Pulmonary artery endothelial cell (primary cell): ENCODE measurements at places on chromosomes 6 and 20.

- DNase-seq = no peak
These were observed 301.8 kb downstream of the BTBD9 start for GRCh38 chr6:38337819-38338465.

- DNase-seq = no peak
These were observed 101.3 kb downstream of the SNX5 start for GRCh38 chr20:17867131-17867925.

DNA sequence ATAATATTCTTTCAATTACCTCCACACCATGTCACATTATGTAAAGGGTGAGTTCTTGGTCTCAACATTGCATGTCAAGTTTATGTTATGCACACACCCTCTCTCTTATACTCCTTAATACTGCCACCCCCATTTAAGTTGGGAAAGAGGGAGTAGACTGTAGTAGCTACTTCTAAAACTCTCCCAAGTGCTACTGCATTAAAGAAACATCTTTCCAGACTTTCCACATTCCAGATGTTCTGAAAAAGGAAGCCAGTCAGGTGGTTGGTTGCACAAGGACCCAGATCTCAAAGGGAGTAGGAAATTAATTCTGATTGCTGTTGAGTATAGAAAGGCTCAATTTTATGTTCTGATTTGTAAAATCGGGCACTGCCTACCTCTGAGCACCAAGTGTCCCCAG is 419.5 kb downstream of the CD83 start:
- no peak for DNase-seq

GRCh38 chr6:134205366-134205765 is 112.5 kb downstream of the SGK1 start:
- no peak for DNase-seq

GRCh38 chr20:62590309-62591121 is 51.8 kb upstream of the SLCO4A1 start:
- DNase-seq = peak; percentile 13

DNA sequence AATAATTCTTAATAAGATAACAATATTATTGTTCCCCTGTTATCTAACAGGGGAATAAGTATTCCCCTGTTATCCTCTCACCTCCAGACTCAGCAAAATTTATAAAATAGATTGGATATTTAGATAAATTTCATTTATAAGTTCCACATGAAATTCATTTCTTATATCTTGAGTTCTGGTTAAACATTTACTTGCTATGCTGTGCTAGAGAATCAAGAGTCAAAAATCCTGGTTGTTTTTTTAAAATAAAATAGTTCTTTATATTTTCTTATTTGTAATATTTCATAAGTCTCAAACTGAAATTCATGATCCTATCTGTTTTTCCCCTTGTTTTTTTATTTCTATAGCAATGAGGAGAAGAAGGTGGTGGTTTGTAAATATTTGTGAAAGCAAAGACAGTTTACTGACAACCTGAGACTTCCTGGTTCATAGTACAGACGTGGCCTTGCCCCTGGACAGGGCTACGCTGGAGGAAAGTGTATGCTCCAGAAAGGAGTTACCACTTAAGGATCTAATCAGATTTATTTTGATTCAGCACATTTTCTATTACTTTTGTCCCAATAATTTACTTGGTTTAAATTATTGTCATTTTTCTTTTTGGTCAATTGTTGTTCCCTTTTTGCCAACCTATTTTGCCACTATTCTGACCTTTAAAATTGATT is 37.8 kb upstream of the MARCKS start:
- no peak for DNase-seq

GRCh38 chr6:52969359-52969758 is 25.7 kb downstream of the GSTA4 start:
- no peak for DNase-seq

- DNase-seq = no peak
These were observed 2.4 kb downstream of the ADA start for GRCh38 chr20:44649126-44649525.

DNA sequence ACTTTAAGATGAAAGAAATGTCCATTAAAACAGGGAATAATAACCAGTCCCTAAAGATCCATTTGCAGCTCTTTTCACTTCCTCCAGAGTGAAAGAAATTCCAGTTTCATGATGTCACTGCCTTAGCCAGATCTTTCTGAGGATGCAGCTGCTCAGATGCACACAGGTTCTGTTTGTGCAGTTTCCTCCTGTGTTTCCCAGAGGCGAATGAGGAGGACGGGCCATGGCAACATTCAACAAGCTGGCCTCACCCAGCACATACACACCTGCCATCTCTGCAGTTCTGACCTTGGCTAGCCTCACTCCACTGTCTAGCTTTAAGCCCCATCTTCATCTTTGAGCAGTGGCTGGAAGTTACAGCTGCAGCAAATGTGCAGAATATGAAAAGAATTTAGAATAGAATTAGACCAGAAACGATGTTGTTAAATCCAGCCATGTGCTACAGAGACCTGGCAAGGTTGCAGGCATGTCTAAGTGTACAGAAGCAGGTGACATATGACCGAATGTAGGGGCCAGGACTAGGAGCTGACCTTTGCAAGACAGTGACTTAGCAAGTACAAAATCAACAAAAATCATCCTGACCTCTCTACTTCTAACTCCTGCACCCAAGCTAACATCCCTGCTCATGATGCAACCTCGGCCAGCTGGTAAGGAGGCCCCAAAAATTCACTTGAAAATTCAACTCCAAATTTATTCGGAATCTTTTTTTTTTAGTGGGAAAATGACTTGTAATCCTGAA is 35.0 kb downstream of the FAM50B start:
- peak; percentile 91 for DNase-seq

DNA sequence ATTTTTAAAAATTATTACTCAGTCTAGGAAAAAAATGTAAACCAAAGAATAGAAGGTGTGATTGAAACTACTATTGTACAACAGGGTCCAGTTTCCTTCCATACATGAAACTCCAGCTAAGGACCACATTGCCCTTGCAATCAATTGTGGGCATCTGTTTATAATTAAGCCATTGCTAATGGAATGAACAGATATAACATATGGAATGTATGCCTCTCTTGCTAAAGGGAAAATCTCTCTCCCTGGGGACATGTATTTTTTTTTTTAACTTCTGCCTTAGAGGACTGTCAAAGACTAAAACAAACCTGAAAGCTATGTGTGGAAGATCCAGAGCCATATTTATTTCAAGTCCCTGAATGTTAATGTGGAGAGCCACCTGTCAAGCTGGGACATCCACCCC is 336.8 kb upstream of the MANEA start:
- no peak for DNase-seq

GRCh38 chr20:31675828-31676608 is 38.3 kb downstream of the COX4I2 start:
- DNase-seq = peak; percentile 30

DNA sequence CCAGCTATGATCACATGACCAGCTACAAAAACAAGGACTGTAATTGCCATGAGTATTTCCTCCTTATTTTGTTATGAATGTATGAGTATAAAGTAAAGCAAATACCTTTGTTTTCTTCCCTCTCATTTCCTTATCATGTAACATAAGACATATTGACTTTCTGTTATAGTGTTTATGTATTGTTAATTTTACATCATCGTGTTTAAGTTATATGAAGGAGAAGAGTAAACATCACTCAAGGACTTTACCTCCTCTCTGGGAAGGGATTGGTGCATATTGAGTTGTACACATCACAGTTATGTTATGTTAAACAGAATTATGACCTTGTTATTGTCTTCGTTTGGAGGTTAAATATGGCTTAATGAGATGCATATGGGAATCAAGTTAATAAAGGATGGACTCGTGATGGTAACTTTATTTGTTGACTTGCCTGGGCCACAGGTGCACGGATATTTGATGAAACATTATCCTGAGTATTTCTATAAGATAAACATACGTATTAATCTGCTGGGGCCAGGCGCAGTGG is 57.3 kb upstream of the CNKSR3 start:
- DNase-seq = no peak

DNA sequence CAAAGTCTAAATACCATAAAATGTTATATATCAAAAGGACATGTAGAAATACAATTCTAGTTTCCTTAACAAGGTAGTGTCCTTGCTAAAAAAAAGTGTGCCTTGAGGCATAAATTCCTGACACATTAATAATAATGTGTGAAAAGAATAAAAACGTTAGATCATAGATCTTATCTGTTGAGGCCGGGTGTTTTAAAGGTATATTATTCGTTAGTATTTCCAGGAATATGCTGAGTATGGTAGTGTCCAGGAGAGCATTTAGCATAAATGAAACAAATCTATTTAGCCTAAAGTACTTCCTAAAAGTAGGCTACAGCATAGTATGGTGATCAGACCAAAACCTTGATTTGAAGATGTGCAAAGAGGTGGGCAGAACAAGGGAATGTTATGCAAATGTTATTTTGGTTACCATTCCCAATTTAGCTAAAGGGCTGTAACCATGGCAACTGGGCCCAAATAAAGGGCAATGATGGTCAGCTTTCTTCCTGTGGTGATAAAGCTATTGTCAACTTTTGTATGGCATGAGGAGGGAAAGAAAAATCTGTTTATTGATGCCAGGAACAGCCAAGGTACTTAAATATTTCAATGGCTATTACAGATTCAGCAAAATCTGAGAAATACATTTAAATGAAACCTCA is 18.9 kb downstream of the MKKS start:
- DNase-seq = no peak

DNA sequence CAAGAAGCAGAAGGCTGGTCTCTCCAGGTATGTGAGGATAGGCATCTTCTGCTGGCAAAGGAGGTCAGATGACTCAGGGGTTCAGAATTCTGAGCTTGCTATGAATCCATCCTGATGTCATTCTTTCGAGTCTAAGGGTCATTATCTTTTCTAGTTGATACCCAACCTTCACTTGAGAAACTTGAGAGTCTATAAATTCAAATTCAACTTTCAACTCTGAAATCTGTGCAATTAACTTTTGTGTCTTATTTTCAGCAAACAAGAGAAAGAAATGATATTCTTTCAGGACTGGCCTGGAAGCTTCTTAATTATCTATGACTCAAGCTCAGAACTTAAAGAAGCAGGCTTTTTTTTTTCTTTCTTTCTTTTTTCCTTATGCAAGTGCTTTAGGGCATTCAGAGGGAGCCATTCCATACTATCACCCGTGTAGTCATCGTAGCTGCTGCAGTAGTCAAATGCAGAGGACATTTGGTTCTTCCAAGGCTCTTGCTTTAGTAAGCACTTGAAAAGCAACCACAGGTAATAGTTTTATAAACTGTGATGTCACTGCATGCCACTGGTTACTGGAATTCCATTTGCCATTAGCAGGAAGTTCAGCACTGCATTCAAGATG is 93.0 kb downstream of the ADTRP start:
- DNase-seq = no peak

DNA sequence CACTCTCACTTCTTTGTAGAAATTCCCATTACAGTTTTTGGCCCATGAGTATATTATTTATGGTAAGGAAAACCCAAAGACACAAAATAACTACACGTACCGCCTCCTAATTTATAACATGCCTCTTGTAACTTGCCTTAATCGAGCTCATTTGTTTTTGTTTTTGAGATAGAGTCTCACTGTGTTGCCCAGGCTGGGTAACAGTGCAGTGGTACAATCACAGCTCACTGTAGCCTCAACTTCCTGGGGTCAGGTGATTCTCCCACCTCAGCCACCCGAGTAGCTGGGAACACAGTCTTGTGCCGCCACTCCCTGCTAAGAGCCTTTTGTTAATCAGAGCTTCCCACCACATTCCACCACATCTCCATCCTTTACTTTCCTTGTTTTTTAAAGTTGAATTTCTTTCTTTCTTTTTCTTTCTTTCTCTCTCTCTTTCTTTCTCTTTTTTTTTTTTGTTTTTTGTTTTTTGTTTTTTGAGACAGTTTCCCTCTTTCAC is 15.5 kb downstream of the ASIP start:
- DNase-seq = no peak

- DNase-seq = no peak
These were observed 154.2 kb upstream of the MAFB start for GRCh38 chr20:40843251-40843650.

DNA sequence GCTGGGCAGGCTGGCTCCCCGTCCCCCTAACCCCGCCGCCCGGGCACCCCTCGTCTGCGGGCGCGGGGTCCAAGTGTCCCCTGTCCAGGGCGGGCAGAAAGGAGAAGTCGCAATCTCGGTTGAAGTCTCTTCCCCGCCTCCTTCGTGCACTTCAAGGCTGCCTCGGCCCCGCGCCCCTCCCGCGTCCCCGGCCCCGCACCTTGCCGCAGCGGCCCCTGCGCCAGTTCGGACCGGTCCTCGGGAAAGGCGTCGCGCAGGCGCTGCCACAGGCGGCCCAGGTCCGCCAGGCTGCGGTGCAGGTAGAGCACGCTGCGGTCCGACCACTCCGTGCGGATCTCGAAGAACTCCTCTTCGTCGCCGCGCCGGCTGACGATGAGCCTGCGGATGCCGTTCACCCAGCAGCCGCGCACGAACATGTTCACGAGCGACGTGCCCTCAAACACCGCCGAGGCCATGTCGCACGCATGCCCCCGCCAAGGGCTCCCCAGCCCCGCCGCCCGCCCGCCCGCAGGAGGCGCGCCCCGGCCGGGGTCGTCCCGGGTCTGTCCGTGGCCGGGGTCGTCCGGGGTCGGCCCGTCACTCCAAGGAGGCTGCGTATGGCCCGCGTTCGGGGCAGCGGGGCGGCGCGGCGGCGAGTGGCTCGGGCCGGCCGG is at the start of gene PXDC1:
Gene PXDC1 (minus strand): TSS at position 637 of the 653 bp plus-strand sequence. CDS start 182 bp downstream, at position 455.
- DNase-seq = no peak

DNA sequence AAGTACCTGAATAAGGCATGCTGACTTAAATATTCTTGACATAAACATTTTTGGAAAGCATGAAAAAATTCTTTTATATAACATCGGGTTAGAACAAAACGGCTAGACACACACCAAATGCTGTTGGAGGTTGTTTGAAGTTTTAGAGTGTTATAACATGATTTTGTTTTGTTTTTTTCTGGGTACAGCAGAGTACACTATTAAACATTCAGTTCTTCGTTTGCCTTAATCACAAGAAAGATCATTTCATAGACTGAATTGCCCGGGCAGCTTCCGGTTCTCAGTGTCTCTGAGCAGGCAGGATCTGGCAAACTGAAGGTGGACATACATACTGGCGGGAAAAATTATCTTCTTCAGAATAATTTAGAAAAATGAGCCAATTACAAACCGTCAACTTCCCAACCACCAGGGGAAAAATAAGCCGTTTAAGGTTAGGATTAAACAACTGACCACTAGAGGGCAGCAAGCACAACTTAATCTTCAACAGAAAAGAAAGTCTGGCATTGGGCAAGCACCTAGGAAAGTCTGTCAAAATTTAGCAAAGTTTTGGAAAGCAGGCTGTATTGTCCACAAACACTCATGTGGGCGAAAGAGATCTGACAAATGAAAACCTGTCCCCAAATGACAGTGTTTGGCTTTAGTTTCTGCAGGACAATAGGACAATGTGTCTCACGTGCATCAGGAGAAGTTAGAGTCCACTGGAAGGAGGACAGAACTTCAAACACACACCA is 15.0 kb downstream of the ZNF217 start:
- peak; percentile 57 for DNase-seq
